Hypothalamus (tissue), 51 donors: ENCODE measurements at places on chromosomes 2 and 18.

DNA sequence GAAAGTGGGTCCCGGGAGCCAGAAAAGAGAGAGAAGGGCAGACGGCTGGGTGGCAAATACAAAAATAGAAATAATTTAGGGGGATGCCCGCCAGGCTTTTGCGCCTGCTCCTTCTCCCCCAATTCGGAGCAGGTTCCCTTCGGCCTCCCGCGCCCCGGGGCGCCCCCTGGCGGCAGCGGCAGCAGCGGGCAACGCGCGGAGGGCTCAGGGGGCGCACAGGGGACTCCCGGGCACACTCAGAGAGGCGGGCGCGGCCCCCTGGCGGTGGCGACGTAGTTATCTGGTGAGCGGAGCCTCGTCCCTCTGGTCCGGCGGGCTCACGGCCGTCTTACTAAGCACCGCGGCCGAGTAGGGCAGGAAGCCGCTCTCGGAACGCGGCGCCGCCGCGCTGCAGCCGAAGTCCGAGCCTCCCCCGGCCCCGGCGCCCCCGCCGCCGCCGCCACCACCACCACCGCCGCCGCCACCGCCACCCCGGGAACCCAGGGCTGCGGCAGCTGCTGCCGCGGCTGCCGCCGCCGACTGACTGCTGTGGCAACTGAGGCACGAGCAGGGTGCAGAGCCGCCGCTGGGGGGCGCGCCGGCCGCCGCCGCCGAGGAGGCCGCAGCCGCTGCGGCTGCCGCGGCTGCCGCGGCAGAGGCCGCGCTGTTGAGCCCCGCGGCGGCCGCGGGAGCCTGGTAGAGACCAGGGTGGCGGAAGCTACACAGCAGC is 3.8 kb downstream of the EVX2 start:
- DNase-seq, result no peak

DNA sequence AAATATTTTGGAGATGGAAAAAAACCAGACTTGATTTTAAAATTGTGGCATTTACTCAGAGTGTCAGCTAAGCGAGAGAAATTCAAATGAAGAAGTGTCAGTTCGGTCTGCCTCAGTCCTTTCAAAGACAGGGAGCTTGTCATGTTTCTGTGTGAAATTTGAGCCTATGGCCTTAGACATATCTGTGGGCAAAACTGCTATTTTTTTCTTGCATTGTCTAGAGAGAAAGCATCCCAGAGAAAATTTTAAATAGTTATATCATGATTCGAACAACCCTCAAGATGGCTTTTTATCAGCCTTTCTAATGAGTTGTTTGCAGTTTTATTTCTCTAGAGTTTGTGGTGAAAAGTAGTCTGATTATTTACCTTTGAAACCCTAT is 50.2 kb upstream of the KCNE4 start:
- no peak for DNase-seq

- DNase-seq, result no peak
These were observed 48.7 kb upstream of the NFE2L2 start for GRCh38 chr2:177313162-177313781.

DNA sequence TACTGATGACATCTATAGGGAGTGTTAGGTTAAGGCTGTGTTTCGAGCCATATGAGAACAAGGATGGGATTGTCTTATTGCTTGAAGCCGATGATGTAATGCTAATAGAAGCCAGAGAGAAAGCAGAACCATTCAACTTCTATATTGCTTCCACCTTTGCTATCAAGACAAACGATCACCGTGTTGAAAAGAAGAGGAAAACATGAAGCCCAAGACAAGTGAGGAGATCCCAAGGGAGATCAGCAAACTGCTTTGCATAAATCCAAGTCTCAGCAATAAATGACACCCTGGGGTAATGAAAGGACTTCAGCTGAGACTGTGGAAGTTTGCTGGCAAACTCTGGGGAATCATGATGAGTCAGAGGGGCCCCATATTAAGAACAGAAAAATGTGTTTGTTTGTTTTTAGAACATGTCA is 206.2 kb downstream of the NCKAP5 start:
- DNase-seq, result no peak

GRCh38 chr2:173571021-173571821 is 216.5 kb downstream of the CDCA7 start:
- DNase-seq, result no peak

- no peak for DNase-seq
These were observed 2.7 kb upstream of the FECH start for GRCh38 chr18:57589161-57589560.

GRCh38 chr2:159797543-159798375 is at the start of gene CD302:
Gene CD302, minus strand, starts transcription at chr2:159798208. Its CDS starts 10 bp downstream, at chr2:159798198.
- DNase-seq, result peak; percentile 37

DNA sequence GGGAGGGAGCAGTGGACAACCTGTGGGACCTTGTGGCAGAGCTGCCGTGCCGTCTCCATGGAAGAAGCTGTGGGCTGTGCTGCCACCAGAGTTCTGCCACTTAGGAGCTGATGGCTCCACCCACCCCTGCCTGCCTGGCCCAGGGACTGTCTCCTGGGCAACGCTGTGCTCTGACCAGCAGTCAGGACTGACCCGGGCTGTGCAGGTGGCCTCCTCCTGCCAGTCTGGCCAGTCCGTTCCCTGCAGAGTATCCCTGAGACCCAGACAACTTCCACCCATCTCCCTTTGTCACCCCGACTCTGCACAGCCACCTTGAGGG is 12.8 kb downstream of the ASIC4 start:
- peak; percentile 49 for DNase-seq

DNA sequence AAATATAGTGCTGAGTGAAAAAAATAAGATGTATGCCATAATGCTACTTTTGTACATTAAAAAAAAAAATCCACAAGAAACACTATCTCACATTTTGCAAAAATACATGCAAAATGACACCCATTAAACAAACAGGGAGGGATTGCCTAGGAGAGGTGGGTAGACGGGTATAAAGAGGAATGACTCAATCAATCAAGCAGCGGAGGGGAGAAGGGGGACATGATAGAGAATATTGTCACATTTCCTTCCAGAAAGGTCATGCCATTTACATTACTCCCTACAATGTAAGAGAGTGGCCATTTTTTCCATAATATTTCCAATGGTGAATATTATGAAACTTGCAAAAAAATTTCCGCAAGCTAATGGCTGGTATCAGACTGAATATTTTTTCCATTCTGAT is 542.3 kb upstream of the TNP1 start:
- DNase-seq, result no peak

DNA sequence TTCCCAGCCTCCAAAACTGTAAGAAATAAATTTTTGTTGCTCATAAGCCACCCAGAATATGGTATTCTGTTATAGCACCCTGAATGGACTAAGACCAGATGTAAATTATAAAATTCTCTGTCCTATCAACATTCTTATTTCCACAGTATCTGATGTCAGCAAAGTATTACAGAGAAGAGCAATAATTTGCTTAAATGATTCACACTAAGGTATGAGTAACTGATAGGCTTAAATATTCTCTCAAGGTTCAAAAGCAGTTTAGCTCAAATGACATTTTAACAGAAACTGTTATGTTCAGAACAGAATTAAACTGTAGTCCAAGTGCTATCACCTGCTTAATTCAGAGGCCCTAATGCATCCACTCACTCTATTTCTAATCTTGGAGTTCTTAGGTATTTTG is 12.8 kb downstream of the SESTD1 start:
- no peak for DNase-seq

DNA sequence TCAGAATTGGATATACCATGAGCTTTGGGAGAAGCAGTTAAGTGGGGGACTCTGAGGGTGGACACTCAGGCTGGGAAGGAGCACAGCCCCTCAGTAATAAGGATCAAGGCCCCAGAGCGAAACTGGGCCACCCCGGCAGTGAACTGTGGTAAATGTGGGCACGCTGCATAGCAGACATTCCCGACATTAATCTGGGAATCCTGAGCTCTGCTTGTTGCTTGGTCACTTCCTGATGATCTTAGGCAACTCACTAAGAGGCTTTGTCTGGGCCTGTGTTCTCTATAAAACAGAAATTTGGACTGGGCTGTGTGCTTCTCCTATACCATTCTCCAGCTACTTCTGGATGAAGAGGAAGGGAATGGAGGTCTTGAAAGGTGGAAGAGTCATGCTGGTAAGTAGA is 4.8 kb downstream of the TGFBRAP1 start:
- no peak for DNase-seq

GRCh38 chr2:219125886-219126270 is 34.7 kb downstream of the NHEJ1 start:
- DNase-seq, result no peak

DNA sequence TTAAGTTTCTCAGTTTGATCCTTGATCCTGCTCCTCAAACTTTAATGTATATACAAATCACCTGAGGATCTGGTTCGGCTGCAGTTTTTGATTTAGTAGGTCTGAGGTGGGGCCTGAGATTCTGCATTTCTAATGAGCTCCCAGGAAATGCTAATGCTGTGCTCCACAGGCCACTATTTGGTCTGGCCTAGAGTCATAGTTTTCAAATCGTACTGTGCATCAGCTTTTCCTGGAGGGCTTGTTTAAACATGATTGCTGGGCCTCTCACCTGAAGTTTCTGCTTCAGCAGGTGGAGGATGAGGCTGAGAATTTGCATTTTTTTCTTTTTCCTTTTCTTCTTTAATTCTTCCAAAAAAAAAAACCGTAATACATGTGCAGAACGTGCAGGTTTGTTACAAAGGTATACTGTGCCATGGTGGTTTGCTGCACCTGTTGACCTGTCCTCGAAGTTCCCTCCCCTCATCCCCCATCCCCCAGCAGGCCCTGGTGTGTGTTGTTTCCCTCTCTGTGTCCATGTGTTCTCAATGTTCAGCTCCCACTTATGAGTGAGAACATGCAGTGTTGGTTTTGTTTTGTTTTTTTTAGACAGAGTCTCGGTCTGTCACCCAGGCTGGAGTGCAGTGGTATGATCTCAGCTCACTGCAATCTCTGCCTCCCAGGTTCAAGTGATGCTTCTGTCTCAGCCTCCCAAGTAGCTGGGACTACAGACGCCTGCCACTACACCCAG is 42.2 kb upstream of the CD28 start:
- no peak for DNase-seq
